ENCODE measurements at places on chromosomes 13 and 19. TPM values are rescaled to one million over a fixed set of nuclear protein-coding genes. Genes with fewer than 3 reads are reported as not detected.

The CEACAM18 gene
- not detected for total RNA-seq

DNA sequence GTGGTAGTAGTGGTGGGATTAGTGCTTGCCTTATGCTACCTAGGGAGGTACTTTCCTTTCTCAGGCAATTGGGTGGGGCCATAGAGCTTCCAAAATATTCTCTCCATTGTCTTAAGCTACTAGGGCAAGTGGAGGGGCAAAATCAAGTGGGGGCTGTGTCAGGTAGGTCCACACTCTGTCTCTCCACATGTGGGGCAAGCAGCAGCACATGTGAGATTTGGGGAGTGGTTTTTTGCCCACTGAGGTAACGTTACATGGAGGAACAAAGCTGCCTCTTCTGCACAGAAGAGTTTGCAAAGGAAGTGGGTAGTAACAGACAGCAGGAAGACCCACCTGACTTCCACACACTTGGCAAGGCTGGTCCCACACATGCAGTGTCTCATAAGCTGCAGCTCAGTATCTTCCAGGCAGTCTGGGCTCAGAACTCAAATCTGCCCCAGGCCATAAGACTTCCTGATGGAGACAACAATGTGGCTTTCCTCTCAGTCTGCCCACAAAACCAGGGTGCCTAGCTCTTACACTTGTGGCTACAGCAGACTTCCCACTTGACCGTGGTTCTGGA lies 1581.5 kb upstream of the PCDH20 start:
- no peaks in the 10 kb centered on the region for H3K36me3 ChIP-seq
- no peak for DNase-seq
- no peak overlapping the region for H3K27ac ChIP-seq
- H3K27me3 ChIP-seq: no peaks in the 10 kb centered on the region

The CLEC17A gene
- total RNA-seq: 0.60 TPM

GRCh38 chr19:3765121-3765520 lies 2.6 kb downstream of the MRPL54 start:
- H3K27ac ChIP-seq: no peak overlapping the region
- H3K4me1 ChIP-seq: peaks cover 27% of the 10 kb centered on the region
- no peaks in the 10 kb centered on the region for H3K27me3 ChIP-seq
- no peak for DNase-seq
- H3K36me3 ChIP-seq: peaks cover 17% of the 10 kb centered on the region

The THSD1 gene
- 0.18 TPM for total RNA-seq

DNA sequence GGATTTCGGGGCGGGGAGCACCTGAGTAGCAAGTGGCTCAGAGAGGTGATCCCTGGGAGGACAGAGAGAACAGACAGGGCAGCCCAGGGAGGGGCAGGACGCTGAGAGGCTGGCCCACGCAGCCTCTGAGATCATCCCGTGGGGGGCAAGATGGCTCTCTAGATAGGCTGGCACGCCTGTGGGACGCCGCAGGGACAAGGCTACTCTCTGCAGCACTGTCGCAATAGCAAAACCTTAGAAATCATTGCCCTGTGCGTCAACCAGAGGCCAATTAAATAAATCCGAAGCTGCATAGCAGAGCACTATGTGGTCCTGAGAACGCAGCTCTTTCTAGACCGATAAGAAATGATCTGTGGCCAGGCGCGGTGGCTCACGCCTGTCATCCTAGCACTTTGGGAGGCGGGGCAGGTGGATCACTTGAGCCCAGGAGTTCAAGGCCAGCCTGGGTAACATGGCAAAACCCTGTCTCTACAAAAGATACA lies 5.1 kb downstream of the PEX11G start:
- H3K4me1 ChIP-seq: peaks cover 4% of the 10 kb centered on the region
- DNase-seq: no peak
- no peaks in the 10 kb centered on the region for H3K27me3 ChIP-seq
- H3K4me3 ChIP-seq: no peak overlapping the region
- H3K27ac ChIP-seq: no peak overlapping the region

- H3K36me3 ChIP-seq: no peaks in the 10 kb centered on the region
- H3K4me3 ChIP-seq: no peak overlapping the region
- no peak overlapping the region for H3K27ac ChIP-seq
- DNase-seq: no peak
- no peaks in the 10 kb centered on the region for H3K4me1 ChIP-seq
These were observed 124.7 kb upstream of the RNF113B start for GRCh38 chr13:98301721-98302120.

DNA sequence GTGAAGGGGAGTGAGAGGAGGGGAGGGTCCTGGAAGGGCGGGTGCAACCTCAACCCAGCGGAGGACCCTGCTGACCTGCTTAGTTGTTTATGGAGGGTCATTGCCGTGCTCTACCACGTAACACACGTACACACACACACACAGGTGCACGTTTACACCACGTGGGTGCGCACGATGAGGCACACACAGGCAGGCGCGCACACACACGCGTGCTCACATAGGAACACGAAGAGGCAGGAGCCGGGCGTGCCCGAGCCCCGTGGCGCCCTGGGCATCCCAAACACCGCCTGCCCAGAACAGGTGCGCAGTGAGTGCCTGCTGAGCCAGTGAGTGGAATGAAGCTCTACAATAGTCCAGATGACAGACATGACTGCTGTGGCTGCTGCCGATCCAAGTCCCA lies 11.2 kb upstream of the MADCAM1 start:
- H3K27ac ChIP-seq: no peak overlapping the region
- no peak for DNase-seq
- peaks cover 7% of the 10 kb centered on the region for H3K4me1 ChIP-seq
- H3K36me3 ChIP-seq: peaks cover 11% of the 10 kb centered on the region
- peaks cover 16% of the 10 kb centered on the region for H3K27me3 ChIP-seq

The CLDND2 gene
- 5.4 TPM for total RNA-seq

DNA sequence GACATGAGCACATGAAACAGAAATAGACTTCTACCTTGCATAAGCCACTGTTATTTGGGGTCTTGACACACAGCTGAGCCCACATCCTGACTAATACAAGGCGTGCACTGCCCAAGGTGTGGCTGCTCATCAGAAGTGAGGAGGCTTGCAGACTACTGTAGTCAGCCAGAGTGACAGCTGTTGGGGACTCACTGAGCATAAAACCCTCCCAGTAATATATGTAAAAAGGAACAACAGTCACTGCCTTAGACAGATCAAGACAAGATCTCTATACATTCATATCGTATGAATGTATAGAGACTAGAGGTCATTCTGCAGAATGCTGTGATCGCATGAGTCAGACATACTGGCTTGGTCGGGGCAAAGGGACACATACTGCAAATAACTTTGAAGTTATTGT lies 4.1 kb upstream of the C1QTNF9B start:
- no peak overlapping the region for H3K27ac ChIP-seq
- H3K27me3 ChIP-seq: peaks cover 25% of the 10 kb centered on the region
- peak; percentile 17 for DNase-seq
- no peak overlapping the region for H3K4me3 ChIP-seq

GRCh38 chr13:99961636-99962035 lies 9.9 kb downstream of the ZIC5 start:
- no peaks in the 10 kb centered on the region for H3K36me3 ChIP-seq
- H3K4me1 ChIP-seq: peaks cover 11% of the 10 kb centered on the region
- peaks cover 75% of the 10 kb centered on the region for H3K27me3 ChIP-seq
- no peak overlapping the region for H3K4me3 ChIP-seq
- H3K27ac ChIP-seq: no peak overlapping the region

- H3K27ac ChIP-seq: no peak overlapping the region
- no peak overlapping the region for H3K4me3 ChIP-seq
- H3K27me3 ChIP-seq: peaks cover 34% of the 10 kb centered on the region
- no peaks in the 10 kb centered on the region for H3K36me3 ChIP-seq
These were observed 57.2 kb upstream of the ZNRF4 start for GRCh38 chr19:5397804-5398692.

The APC2 gene
- total RNA-seq: 0.29 TPM

The KLK5 gene
- not detected for total RNA-seq

The FUT3 gene
- not detected for total RNA-seq

The FCHO1 gene
- total RNA-seq: 36.9 TPM

DNA sequence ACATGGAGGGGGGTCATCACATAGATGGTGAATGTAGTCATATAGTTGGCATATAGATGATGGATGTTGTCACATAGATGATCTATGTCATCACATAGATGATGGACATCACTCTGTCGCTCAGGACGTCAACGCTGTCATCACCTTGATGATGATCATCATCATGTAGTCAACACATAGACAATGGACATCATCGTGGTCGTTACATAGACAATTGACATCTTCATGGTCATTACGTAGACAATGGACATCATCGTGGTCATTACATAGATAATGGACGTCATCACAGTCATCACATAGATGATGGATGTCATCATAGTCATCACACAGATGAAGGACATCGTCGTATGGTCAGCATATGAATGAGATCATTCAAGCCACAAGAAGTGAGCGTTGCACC lies 28.6 kb upstream of the SLC15A1 start:
- no peak overlapping the region for H3K4me3 ChIP-seq
- no peaks in the 10 kb centered on the region for H3K36me3 ChIP-seq
- DNase-seq: no peak
- H3K4me1 ChIP-seq: no peaks in the 10 kb centered on the region
- H3K27me3 ChIP-seq: peaks cover 15% of the 10 kb centered on the region
- H3K27ac ChIP-seq: no peak overlapping the region

DNA sequence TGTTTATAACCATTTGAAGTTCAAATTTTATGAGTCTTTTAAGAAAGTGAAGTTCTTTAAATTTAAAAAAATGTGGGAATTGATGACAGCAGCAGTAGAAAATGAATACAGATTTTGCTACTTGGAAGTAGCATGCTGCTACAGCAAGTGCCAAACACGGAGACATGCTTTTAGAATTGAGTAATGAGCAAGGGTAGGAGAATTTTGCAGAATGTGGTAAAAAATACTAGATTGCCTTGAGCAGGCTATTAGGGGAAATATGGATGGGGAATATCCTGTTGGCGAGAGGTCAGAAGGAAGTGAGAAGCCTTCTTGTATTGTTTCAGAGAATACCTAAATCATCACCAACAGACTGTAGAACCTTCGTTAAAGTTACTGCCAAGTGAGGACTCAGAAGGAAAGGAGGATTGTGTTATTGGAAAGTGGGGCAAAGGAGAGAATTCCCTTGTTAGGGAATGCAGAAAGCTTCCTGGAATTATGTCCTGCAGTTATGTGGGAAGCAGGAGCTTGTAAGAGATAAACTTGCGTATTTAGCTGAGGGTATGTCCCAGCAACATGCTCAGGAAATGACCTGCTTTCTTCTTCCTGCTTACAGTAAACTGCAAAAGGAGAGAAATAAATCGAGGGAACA lies 32.4 kb upstream of the OXGR1 start:
- no peak for DNase-seq
- no peak overlapping the region for H3K4me3 ChIP-seq
- no peak overlapping the region for H3K27ac ChIP-seq
- peaks cover 26% of the 10 kb centered on the region for H3K27me3 ChIP-seq
- no peaks in the 10 kb centered on the region for H3K4me1 ChIP-seq

DNA sequence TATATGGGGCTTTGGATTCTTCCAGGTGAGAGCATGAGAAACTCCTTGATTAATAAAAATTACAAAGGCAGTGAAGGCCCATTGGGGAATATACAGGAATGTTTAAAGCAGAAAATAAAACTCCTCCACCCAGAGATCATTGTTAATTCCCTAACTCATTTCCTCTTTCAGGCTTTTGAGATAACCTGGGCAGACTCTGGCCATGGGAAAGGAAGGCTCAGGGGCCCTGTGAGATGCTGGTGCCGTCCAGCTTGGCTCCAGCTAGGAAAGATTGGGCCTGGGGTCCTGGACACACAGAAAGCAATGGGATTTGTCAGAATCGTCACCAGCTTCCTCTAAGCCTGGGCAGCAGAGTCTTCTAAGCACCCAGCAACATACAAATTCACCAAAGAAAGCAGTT lies 36.8 kb upstream of the SPATA13 start:
- peaks cover 14% of the 10 kb centered on the region for H3K27me3 ChIP-seq
- peaks cover 36% of the 10 kb centered on the region for H3K4me1 ChIP-seq
- no peaks in the 10 kb centered on the region for H3K36me3 ChIP-seq

DNA sequence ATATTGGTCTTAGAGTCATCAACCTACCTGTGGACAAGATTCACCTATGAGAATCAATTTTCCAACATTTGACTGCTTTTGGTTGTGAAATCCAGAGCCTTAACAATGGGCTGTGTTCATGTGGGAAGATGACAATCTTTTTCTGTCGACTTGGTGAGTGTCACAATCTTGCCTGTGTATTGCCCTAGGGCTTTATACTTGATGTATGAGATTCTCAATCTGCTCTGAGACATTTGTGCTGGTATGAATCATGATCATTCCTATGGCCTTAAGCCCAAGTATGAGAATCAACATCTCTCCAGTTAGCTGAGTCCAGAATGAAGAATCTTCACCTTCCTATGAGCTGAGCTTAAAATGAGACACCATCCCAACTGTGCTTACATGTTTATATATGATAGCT lies 68.7 kb downstream of the ZNF726 start:
- no peaks in the 10 kb centered on the region for H3K27me3 ChIP-seq
- no peak overlapping the region for H3K4me3 ChIP-seq
- DNase-seq: no peak
- H3K4me1 ChIP-seq: no peaks in the 10 kb centered on the region
- H3K27ac ChIP-seq: no peak overlapping the region

DNA sequence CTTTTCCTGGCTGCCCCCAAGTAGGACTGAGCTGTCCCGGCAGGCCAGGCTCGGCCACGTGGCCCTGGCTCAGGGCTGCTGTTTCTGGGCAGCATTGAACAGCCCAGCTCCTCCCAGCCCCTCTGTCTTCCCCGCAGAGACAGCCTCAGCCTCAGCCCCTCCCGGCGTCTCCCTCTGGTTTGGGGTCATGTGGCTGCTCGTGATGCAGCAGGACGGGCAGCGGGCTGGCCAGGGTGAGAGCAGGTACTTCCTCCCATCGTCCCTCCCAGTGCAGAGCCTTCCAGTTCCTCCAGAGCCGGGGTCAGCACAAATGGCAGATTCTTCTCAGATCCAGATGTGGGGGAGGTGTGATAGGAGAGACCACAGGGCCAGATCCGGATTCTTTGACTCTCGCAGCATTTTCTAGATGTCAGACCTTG lies 114.6 kb downstream of the KDM4B start:
- DNase-seq: no peak
- no peak overlapping the region for H3K4me3 ChIP-seq
- H3K36me3 ChIP-seq: peaks cover 4% of the 10 kb centered on the region

- no peak for DNase-seq
- H3K27me3 ChIP-seq: peaks cover 33% of the 10 kb centered on the region
- H3K27ac ChIP-seq: no peak overlapping the region
- H3K4me1 ChIP-seq: peaks cover 4% of the 10 kb centered on the region
- no peak overlapping the region for H3K4me3 ChIP-seq
- H3K36me3 ChIP-seq: no peaks in the 10 kb centered on the region
These were observed 39.3 kb upstream of the FLT1 start for GRCh38 chr13:28534210-28534609.

DNA sequence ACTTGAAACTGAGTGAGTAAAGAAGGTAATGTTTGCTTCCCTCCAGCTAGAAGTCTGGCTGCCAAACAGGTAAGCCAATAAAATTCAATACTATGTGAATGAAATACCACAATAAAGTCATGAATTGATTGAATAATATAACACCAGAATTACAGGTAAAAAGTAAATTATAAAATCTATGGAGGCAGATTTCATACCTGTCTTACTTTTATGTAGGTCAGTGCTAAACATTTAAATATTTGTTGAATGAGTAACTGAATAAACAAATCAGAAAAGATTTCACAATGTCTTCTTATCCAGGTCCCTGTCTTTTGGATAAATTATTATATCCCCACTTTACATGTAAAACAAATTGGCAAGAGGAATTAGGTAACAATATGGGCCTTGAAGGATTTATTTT lies 62.7 kb downstream of the MICU2 start:
- no peaks in the 10 kb centered on the region for H3K27me3 ChIP-seq
- H3K4me3 ChIP-seq: no peak overlapping the region
- no peak overlapping the region for H3K27ac ChIP-seq
- H3K4me1 ChIP-seq: peaks cover 39% of the 10 kb centered on the region
- DNase-seq: no peak
- peaks cover 19% of the 10 kb centered on the region for H3K36me3 ChIP-seq

- DNase-seq: no peak
- no peak overlapping the region for H3K4me3 ChIP-seq
- no peaks in the 10 kb centered on the region for H3K36me3 ChIP-seq
These were observed 409.3 kb downstream of the DIAPH3 start for GRCh38 chr13:59754411-59754810.

Measured in activated CD8-positive, alpha-beta T cell treated with anti-CD3 and anti-CD28 coated beads for 36 hours (primary cell).